ENCODE measurements at places on chromosomes 3 and 15. TPM values are rescaled to one million over a fixed set of nuclear protein-coding genes. Genes with fewer than 3 reads are reported as not detected.

- no peaks in the 10 kb centered on the region for H3K27me3 ChIP-seq
- H3K36me3 ChIP-seq: no peaks in the 10 kb centered on the region
- H3K4me1 ChIP-seq: peaks cover 18% of the 10 kb centered on the region
- peak overlapping the region; percentile 61 for H3K27ac ChIP-seq
- H3K4me3 ChIP-seq: no peak overlapping the region
These were observed 59.2 kb downstream of the RSRC1 start for GRCh38 chr3:158169091-158169491.

DNA sequence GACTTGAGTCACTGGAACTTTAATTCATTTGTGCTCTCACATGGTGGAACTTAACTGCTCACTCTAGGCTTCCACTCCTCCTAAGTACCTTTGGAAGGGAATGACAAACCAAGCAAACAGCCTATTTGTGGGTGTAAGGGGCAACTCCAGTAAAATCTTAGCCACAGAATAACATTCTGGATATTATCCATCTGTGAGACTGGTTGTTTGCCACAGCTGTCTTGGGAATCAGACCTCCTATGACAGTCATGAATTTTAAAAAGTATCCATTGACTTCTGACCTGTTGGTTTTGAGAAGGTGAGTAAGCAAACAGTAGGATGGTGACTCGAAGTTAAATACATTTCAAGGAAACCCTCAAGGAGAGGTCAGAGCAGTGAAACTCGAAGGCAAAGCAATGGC lies 147.3 kb upstream of the CDIN1 start:
- H3K4me3 ChIP-seq: no peak overlapping the region
- H3K27ac ChIP-seq: no peak overlapping the region
- no peaks in the 10 kb centered on the region for H3K27me3 ChIP-seq
- H3K4me1 ChIP-seq: peaks cover 7% of the 10 kb centered on the region
- H3K36me3 ChIP-seq: no peaks in the 10 kb centered on the region

ARNT2 gene
- total RNA-seq: 1.6 TPM

MINAR1 gene
- 0.49 TPM for total RNA-seq

WDR48 gene
- total RNA-seq: 26.0 TPM

GRCh38 chr3:44342176-44342790 lies 3.7 kb downstream of the TCAIM start:
- peak; percentile 47 for DNase-seq
- H3K4me1 ChIP-seq: peaks cover 26% of the 10 kb centered on the region
- H3K27me3 ChIP-seq: no peaks in the 10 kb centered on the region
- no peak overlapping the region for H3K27ac ChIP-seq

DNA sequence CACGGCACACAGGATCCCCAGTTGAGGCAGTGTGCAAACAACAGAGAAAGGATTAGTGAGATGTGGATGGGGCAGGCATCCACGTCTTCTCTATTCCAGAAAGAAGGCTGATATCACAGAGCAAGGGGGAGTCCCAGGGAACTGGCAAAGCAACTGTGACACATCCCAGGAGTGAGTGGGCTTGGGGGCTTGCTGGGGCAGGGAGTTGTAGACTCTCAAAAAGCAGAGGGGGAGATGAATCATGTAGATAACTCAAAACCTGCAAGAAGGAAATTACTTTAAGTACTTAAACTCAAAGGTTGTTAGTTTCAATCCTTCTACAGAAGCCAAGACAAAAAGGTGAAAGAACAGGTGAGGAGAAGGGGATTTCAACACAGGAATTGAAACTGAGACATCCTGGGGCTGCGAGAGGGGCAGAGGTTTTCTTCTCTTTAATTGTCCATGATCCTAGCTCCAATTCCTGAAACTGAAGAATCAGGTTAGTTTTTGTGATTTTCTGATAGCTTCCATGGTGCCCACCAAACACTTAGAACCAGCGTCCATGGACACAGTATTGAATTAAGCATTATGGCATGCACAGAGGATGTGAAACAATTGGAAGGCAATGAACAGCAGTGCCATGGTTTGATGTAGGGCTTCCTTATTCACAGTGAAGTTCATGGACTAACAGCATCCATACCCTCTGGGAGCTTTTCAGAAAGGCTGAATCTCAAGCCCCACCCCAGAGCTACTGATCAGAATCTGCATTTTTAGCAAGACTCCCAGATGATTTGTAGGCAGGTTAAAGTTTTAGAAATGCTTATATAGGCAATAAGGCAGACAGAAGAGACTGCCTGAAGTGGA lies 52.0 kb downstream of the CCR3 start:
- H3K4me3 ChIP-seq: no peak overlapping the region
- no peak overlapping the region for H3K27ac ChIP-seq
- H3K4me1 ChIP-seq: peaks cover 18% of the 10 kb centered on the region
- H3K36me3 ChIP-seq: no peaks in the 10 kb centered on the region
- H3K27me3 ChIP-seq: no peaks in the 10 kb centered on the region
- DNase-seq: no peak

- DNase-seq: no peak
- H3K27ac ChIP-seq: no peak overlapping the region
- H3K4me1 ChIP-seq: peaks cover 10% of the 10 kb centered on the region
- H3K36me3 ChIP-seq: no peaks in the 10 kb centered on the region
- no peaks in the 10 kb centered on the region for H3K27me3 ChIP-seq
These were observed 168.8 kb upstream of the CD96 start for GRCh38 chr3:111373239-111373638.

DNA sequence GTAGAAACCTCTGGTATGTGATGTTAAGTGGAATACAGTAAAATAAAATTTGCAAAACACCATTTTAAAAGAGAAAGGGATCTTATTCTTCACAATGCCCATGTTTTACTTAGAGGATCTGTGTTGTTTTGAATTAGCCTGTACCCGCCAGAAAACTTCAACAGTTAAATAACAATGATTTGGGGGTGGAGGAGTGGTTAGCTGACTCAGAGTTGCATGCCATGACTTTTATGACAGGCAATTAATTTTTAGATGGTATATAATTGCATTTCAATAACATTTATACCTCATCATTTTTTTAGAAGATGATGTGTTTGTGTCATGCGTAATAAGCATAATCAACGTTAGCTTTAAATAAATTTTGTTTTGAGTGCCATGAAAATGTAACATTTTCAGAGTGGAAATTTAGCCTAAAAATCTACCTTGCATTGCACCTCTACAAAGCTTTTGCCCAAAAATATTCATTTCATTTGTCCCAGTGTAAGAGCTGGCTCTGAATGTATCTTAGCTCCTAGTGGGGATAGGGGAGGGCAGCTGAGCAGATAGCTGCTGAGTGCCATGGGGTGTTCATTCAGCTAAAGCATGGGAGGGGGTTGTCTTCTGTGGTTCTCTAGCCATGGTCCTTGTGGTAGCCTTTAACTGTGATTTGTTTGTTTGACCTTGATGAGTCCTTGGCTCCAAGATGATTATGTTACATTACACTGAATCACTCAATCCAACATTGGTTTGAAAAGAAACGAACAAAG lies 379.8 kb downstream of the LPP start:
- H3K27me3 ChIP-seq: no peaks in the 10 kb centered on the region
- H3K4me1 ChIP-seq: peaks cover 9% of the 10 kb centered on the region
- peak; percentile 41 for DNase-seq
- peaks cover 10% of the 10 kb centered on the region for H3K36me3 ChIP-seq
- no peak overlapping the region for H3K4me3 ChIP-seq
- peak overlapping the region; percentile 23 for H3K27ac ChIP-seq

FOXL2 gene
- 0.30 TPM for total RNA-seq

DNA sequence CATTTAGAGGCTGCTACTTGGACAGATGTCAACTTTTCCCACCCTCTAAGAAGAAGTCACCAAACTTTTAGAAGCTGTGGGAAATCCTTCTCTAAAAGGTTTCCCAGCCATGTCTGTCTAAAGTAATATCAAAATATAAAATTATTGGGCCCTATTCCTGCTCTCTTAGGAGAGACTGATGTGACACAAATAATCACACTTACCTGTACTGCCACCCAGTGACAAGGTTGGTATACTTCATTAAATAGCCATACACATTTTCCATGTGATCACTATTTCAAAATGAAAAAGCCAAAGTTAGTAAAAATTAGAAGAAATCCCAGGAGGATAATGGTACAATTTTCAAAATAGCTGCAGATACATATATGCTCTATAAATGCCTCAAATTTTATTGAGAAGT lies 12.6 kb downstream of the OSBPL11 start:
- DNase-seq: peak; percentile 28
- H3K36me3 ChIP-seq: peaks cover 21% of the 10 kb centered on the region
- H3K4me1 ChIP-seq: peaks cover 9% of the 10 kb centered on the region
- H3K4me3 ChIP-seq: no peak overlapping the region
- no peaks in the 10 kb centered on the region for H3K27me3 ChIP-seq
- H3K27ac ChIP-seq: no peak overlapping the region

- no peak for DNase-seq
- no peak overlapping the region for H3K4me3 ChIP-seq
- no peaks in the 10 kb centered on the region for H3K27me3 ChIP-seq
- peaks cover 47% of the 10 kb centered on the region for H3K4me1 ChIP-seq
- H3K27ac ChIP-seq: no peak overlapping the region
These were observed 93.4 kb downstream of the MBNL1 start for GRCh38 chr3:152362086-152362485.

DNA sequence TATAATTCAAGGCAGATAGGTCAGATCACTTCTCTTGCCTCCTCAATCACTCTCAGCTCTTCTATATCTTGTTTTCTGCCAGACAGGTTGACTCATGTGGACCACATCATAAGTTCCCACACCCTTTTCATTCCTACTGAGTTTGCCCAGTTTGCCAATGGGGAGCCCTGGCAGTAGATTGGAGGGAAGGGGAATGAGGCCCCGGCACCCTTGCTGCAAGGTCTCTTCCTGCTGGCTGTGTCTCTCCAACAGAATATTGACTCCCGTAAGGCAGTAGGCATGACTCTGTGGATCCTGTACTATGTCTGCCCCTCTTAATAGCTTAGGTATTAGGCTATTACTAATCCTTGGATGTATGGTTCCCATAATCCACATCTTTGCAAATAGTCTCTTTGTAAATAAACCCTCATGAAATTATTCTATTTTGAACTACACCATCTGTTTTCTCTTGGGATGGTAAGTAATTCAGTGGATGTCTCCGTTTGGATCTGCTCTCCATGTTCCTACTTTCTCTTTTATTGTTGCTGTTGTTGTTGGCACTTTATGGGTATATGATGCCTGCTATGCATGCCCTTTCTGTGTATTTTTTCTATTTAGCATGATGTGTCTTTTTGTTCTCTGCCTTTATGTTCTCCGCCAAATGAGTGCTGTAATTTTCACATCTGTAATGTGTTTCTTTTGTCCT lies 65.5 kb upstream of the DCBLD2 start:
- H3K36me3 ChIP-seq: no peaks in the 10 kb centered on the region
- H3K27ac ChIP-seq: peak overlapping the region; percentile 0
- DNase-seq: no peak
- H3K27me3 ChIP-seq: no peaks in the 10 kb centered on the region

All from MCF 10A (cell line).